Frontal cortex (tissue), 4 donors: ENCODE measurements at places on chromosomes 3 and 15. TPM values are rescaled to one million over a fixed set of nuclear protein-coding genes. Genes with fewer than 3 reads are reported as not detected.

Gene LIPC
- not detected for total RNA-seq

DNA sequence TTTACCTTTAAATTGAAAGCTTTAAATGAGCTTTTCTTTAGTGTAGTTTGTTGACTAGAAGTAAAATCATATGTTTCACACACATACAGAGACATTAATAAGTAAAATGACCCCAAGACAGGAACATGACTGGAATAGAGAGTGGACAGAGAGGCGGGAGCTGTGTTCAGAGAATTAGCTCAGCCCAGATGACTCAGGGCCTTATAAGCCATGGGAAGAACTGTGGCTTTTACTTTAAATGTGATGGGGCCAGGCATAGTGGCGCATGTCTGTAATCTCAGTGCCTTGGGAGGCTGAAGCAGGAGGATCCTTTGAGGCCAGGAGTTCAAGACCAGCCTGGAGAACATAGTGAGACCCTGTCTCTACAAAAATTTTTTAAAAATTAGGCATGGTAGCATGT, 26.7 kb downstream of the SACM1L start:
- no peak for DNase-seq

GRCh38 chr3:87052499-87053260, 61.7 kb upstream of the VGLL3 start:
- DNase-seq, result no peak

- DNase-seq, result no peak
Observed at GRCh38 chr15:65405791-65406423, 16.8 kb downstream of the IGDCC4 start.

Gene CNTN3
- 50.1 TPM for total RNA-seq

DNA sequence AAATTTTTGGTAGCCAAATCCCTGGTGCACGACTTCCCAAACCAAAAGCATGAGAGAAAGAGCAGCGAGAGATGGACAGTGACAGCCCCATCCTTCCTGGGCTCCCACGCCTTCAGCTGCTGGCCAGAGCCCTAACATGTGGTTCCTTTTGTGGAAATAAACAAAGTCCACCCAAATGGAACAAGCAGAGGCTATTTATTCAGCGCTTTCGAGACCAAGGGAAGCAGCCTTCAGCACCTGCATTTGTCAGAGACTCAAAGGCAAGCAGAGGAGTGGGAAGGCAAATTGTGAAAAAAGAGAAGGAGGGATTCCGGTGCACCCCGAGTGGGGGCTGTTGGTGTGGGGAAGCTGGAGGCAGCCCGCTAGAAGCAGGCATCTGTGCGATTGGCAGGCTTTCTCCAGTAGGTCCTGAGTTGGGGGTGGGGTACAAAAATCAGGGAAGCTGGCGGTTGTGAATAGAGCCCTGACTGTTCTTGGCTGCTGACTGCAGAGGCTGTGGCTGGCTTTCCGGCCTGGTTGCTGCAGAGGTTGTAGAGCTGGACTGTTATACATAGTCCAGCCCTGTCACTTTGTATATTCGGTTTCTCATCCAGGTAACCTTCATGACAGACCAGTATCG, 427.2 kb downstream of the OCA2 start:
- no peak for DNase-seq

DNA sequence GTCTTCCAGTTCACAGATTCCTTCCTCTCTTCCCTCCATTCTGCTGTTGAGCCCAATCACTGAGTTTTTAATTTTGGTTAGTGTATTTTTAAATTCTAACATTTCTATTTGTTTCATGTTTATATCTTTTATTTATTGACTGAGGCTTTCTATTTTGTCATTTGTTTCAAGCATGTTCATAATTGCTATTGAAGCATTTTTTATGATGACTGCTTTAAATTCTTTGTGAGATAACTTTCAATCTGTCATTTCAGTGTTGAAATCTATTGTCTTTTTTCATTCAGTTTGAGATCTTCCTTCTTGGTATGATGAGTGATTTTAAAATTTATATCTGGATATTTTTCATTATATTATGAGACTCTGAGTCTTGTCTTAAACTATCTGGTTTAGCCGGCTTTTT, 192.3 kb downstream of the RPLP1 start:
- no peak for DNase-seq

- DNase-seq, result no peak
Observed at GRCh38 chr3:55013145-55013925, 85.5 kb upstream of the LRTM1 start.

DNA sequence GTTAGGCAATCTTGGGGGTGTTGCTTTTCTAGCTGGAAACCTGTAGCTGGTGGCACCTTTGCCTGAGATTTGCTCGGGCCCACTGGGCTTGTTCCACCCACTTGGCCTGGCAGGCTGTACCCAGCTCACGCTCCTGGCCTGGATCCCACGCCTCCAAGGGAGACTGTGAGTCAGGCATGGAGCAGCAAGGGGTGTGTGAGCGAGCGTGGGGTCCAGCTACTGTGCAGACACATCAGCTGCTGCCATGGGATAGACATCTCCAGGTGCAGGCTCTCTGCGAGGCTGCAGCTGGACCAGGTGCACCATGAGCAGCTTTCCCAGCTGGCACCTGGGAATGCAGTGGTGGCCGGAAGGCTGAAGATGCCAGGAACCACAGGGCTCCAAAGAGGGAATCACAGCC, 36.0 kb downstream of the NR1D2 start:
- DNase-seq, result no peak

Gene ANKRD63
- total RNA-seq, result 2.0 TPM

- no peak for DNase-seq
Observed at GRCh38 chr3:155418407-155418806, 124.9 kb upstream of the STRIT1 start.

- no peak for DNase-seq
Observed at GRCh38 chr3:170228093-170228766, 6.0 kb downstream of the PRKCI start.
